ENCODE measurements at places on chromosomes 11 and 22.

DNA sequence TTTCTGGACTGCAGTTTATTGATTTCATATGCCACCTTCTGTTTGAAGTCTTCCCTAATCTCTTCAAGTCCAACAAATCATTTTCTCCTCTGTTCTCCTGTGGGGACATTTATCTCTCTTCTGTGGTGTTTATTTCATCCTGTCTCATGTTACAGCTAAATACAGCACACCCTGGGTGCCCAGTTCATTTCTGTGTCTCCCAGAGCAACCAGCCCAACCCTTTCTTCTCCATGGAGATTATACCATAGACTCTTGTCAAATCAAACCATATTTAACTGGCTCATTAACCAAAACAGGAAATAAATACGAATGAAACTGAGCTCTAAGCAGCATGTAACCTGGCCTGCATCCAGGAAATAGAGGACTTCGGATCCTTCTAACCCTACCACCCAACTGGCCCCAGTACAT, at the start of gene MS4A8:
Gene MS4A8, plus strand, starts transcription at position 329 of the 408 bp plus-strand sequence. CDS start 1,249 bp downstream, outside the sequence.
- peak; percentile 1 for DNase-seq

DNA sequence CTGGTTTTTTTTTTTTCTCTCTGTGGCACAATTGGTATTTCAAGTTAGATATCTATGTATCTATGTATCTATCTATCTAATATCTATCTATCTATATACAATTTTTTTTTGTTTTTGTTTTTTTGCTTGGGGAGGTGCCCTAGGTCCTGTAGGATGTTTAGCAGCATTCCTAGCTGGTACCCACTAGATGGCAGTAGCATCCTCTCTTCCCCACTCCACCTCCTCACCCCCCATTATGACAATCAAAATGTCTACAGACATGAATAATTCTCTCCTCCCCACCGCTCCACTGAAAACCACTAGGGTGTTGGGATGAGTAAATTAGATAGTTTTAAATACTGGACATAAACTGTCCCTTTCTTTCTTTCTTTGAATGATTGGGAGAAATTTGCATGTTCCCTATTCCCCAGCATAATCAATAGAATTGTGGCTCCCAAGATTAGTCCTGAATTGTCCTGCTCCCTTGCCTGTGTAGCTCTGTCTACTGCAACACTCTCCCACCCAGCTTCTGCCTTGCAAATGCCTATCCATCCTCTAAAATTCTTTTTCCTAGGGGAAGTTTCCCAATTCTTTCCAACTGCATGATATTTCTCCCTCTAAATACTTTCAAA, 1152.4 kb downstream of the LRRC4C start:
- peak; percentile 59 for DNase-seq

GRCh38 chr22:35589071-35589755, 27.9 kb downstream of the MB start:
- DNase-seq = peak; percentile 90

DNA sequence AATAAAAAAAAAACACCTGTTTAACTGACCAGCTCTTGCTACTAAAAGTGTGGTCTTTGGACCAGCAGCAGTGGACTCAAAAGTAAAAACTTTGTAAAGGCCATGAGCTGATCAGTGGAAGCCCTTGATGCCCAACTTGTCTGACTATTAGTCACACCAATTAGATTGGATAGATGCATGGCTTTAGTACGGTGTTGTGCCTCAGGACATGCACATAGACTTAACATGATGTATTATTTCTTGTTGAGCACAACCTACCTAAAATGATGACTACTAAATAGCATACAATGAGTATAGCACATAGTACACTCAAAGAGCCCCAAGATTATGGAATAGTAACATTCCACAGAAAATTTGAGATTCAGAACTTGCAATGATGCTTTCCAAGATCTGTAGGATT, 95.1 kb upstream of the FIBIN start:
- no peak for DNase-seq

GRCh38 chr11:92978271-92979111, 9.0 kb downstream of the MTNR1B start:
- DNase-seq = peak; percentile 88

DNA sequence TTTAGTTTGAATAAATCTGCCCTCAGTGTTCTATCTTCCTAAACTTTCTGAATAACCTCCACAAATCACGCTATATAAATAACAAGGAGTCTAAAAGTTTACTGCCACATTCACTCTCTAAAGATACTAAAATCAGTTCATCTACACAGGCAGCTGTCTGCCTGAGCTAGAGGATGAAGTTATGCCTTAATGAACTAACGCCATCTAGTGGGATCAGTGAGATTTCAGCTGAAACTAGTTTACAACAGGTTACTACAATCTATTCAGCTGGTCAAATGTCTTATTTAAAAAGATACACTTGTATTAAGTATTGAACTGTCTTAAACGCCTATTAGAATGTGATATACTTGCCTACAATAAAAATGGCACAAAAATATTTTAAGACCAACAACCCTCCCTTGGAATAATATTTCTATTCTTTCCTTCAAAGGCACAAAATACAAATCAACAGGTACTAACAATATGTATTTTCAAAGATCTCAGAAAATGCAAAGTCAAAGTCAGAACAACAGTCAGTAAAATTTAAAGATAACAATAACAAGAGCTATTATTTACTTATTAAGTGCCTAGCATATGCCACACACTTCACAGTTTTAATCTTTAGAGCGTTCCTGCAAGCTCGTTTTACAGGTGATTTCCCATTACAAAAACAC, 84.1 kb downstream of the LARGE2 start:
- peak; percentile 55 for DNase-seq

All from HT1080 (cell line).